Neuronal stem cell (in vitro differentiated cells): ENCODE measurements at places on chromosomes 6 and 20.

DNA sequence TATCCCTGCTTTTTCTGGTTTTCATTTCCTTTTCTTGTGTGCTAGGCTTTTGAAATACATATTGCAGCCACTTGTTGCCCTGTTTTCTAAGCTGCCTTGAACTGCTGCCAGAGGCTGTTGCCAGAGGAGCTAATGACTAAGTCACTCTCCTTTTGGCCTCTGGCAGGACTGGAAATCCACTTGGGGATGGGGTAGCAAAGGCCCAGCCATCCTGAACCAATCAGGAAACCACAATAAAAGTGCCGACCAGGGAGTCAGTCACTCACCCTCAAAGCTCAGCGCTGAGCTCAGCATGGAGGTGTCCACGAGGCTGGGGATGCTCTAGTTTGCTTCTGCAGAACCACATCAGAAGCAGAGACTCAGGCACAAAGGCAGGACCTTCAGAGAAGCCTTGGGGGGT is 813.0 kb downstream of the DHX35 start:
- H3K4me1 ChIP-seq: no peaks in the 10 kb centered on the region
- no peak overlapping the region for H3K4me3 ChIP-seq
- no peak overlapping the region for H3K27ac ChIP-seq
- no peaks in the 10 kb centered on the region for H3K27me3 ChIP-seq
- DNase-seq: no peak

GRCh38 chr6:138685257-138685656 is 88.3 kb upstream of the CCDC28A start:
- H3K4me1 ChIP-seq: no peaks in the 10 kb centered on the region
- no peak overlapping the region for H3K4me3 ChIP-seq
- H3K27me3 ChIP-seq: no peaks in the 10 kb centered on the region

- no peaks in the 10 kb centered on the region for H3K4me1 ChIP-seq
- DNase-seq: peak; percentile 11
- no peaks in the 10 kb centered on the region for H3K27me3 ChIP-seq
Observed at GRCh38 chr6:116492331-116493067, 18.9 kb upstream of the CALHM5 start.

DNA sequence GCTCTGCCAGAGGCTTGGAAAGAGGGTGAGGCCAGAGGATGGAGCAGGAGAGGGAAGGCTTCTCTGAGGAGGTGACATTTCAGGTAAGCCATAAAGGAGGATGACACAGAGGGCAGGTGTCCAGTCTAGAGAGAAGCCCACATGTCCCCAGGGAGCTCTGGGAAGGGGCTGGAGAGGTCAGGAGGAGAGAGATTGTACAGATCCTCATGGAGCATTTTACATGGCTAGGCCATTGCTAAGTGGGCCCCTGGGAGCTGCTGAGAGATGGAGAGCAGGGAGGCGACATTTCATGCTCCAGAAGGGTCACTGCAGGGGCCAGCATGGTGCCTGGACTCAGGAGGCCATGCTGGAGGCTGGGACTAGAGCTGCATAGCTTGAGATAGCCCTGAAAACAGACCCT is 124.5 kb downstream of the TOX2 start:
- no peak for DNase-seq
- no peak overlapping the region for H3K4me3 ChIP-seq
- H3K4me1 ChIP-seq: no peaks in the 10 kb centered on the region
- peaks cover 2% of the 10 kb centered on the region for H3K27me3 ChIP-seq
- no peaks in the 10 kb centered on the region for H3K36me3 ChIP-seq

- no peak overlapping the region for H3K4me3 ChIP-seq
- no peaks in the 10 kb centered on the region for H3K36me3 ChIP-seq
- H3K27me3 ChIP-seq: no peaks in the 10 kb centered on the region
- no peaks in the 10 kb centered on the region for H3K4me1 ChIP-seq
- H3K27ac ChIP-seq: no peak overlapping the region
- no peak for DNase-seq
Observed at GRCh38 chr6:14713008-14713960, 532.6 kb upstream of the JARID2 start.

GRCh38 chr6:118223316-118223715 is 316.3 kb downstream of the SLC35F1 start:
- H3K27ac ChIP-seq: no peak overlapping the region
- peaks cover 2% of the 10 kb centered on the region for H3K4me1 ChIP-seq
- H3K36me3 ChIP-seq: no peaks in the 10 kb centered on the region

GRCh38 chr6:89183294-89183693 is 33.9 kb downstream of the GABRR1 start:
- DNase-seq: no peak
- H3K36me3 ChIP-seq: no peaks in the 10 kb centered on the region
- H3K4me3 ChIP-seq: no peak overlapping the region
- peaks cover 10% of the 10 kb centered on the region for H3K27me3 ChIP-seq
- peaks cover 8% of the 10 kb centered on the region for H3K4me1 ChIP-seq

DNA sequence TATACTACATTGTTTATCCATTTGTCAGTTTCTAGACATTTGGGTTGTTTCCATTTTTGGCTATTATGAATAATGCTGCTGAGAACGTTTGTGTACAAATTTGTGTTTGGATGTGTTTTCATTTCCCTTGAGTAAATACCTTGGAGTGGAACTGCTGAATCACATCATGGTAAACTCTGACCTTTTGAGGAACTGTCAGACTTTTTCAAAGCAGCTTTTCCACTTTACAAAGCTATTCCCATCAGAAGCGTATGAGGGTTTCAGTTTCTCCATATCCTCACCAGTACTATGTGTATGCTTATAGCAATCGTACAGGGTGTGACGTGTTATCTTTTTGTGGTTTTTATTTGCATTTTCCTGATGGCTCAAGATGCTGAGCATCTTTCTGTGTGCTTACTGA is 103.7 kb downstream of the MYO6 start:
- H3K4me1 ChIP-seq: no peaks in the 10 kb centered on the region
- DNase-seq: no peak
- no peaks in the 10 kb centered on the region for H3K27me3 ChIP-seq

GRCh38 chr20:2775139-2775538 is 25.3 kb downstream of the CPXM1 start:
- H3K27me3 ChIP-seq: peaks cover 12% of the 10 kb centered on the region
- H3K36me3 ChIP-seq: no peaks in the 10 kb centered on the region
- no peak overlapping the region for H3K27ac ChIP-seq
- H3K4me3 ChIP-seq: no peak overlapping the region

GRCh38 chr6:166970091-166970490 is 13.7 kb upstream of the RNASET2 start:
- no peak overlapping the region for H3K4me3 ChIP-seq
- no peaks in the 10 kb centered on the region for H3K27me3 ChIP-seq
- H3K36me3 ChIP-seq: peaks cover 4% of the 10 kb centered on the region
- H3K27ac ChIP-seq: no peak overlapping the region
- H3K4me1 ChIP-seq: no peaks in the 10 kb centered on the region

DNA sequence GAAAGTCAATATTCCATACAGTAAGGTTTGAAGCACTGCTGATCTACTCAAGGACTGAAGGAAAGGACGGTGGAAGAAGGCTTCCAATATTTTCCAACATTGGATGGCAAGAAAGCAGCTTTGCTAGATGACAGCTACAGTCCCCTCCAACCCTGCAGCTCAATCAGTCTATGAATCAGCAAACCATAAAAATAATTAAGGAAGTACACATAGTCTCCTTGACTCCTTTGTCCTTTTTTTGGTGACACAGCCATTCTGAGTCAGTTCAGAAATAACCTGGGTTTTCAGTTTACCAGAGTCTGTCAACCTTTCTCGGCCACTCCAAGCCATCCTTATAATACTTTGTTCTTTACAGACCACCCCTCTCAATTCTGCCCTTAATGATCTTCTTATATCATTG is 232.5 kb downstream of the IBTK start:
- no peak overlapping the region for H3K4me3 ChIP-seq
- H3K36me3 ChIP-seq: no peaks in the 10 kb centered on the region
- no peak overlapping the region for H3K27ac ChIP-seq
- peaks cover 2% of the 10 kb centered on the region for H3K4me1 ChIP-seq
- no peak for DNase-seq

DNA sequence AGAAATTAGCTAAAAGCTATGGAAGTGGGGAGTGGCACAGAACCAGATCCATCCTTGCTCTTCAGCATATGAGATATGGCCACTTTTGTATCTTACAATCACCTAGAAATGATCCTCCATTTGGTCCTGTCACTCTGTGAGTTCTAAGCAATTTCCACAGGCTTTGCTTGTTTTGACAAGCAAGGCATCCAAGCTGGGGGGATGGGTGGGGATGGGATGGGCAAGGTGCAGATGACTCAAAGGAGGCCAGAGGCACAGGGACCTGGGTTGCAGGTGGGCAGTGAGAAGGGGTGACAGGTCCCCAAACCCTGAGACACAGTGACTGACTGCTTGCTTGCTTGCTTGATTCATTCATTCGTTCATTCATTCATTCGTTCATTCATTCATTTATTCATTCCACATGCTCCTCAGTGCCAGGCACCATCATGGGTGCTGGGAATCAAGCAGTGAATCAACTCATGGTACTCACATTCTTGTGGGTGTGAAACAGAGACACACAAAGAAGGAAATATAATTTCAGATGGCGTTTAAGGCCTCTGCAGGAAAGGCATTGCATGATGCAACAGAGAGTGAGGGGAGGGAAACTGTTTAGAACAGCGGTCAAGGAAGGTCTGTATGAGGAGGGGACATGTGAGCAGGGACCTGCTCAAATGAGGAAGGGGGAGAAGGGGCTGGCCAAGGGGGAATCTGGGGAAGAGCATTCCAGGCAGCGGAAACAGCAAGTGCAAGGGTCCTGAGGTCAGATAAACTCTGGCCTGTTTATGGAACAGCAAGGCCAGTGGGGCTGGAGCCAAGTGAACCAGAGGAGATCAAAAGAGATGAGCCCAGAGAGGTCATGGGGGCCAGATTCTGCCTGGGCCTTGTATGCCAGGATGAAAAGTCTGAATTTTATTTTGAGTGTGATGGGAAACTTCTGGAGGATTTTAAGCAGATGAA is 3.4 kb downstream of the KCNB1 start:
- peaks cover 2% of the 10 kb centered on the region for H3K4me1 ChIP-seq
- H3K36me3 ChIP-seq: no peaks in the 10 kb centered on the region
- H3K4me3 ChIP-seq: no peak overlapping the region

DNA sequence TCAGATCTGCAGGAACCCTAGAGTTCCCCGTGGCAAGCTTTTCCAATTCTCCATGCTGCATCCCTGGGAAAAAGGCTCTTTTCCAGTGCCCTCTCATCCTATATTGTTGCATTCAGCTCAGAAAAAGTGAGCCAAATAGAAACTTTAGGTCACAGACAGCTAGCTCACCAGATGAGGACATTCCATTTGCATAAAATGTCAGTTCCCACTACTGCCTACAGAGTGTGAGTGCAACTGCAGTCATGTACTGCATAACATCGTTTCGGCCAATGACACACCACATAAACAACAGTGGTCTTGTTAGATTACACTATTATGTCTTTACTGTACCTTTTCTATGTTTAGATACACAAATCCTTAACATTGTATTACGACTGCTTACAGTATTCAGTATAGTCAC is 8.6 kb downstream of the HS3ST5 start:
- no peak for DNase-seq
- no peaks in the 10 kb centered on the region for H3K27me3 ChIP-seq
- H3K27ac ChIP-seq: no peak overlapping the region

DNA sequence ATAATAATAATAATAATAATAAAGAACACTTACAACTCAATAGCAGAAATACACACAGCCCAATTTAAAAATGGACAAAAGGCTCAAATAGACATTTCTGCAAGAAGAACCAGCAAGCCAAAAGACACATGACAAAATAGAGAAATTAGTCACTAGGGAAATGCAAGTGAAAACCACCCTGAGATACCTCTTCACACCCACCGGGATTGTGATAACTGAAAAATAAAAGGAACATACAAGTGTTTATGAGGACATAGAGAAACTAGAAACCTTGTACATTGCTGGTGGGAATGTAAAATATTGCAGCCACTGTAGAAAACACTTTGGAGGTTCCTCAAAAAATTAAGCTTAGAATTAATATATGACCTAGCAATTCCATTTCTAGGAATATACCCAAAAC is 59.2 kb downstream of the ZDHHC14 start:
- no peaks in the 10 kb centered on the region for H3K36me3 ChIP-seq
- H3K4me3 ChIP-seq: no peak overlapping the region
- H3K27me3 ChIP-seq: no peaks in the 10 kb centered on the region
- H3K27ac ChIP-seq: no peak overlapping the region
- H3K4me1 ChIP-seq: peaks cover 10% of the 10 kb centered on the region

- H3K36me3 ChIP-seq: no peaks in the 10 kb centered on the region
- H3K4me1 ChIP-seq: no peaks in the 10 kb centered on the region
- no peaks in the 10 kb centered on the region for H3K27me3 ChIP-seq
Observed at GRCh38 chr6:145036236-145036635, 699.1 kb downstream of the EPM2A start.

DNA sequence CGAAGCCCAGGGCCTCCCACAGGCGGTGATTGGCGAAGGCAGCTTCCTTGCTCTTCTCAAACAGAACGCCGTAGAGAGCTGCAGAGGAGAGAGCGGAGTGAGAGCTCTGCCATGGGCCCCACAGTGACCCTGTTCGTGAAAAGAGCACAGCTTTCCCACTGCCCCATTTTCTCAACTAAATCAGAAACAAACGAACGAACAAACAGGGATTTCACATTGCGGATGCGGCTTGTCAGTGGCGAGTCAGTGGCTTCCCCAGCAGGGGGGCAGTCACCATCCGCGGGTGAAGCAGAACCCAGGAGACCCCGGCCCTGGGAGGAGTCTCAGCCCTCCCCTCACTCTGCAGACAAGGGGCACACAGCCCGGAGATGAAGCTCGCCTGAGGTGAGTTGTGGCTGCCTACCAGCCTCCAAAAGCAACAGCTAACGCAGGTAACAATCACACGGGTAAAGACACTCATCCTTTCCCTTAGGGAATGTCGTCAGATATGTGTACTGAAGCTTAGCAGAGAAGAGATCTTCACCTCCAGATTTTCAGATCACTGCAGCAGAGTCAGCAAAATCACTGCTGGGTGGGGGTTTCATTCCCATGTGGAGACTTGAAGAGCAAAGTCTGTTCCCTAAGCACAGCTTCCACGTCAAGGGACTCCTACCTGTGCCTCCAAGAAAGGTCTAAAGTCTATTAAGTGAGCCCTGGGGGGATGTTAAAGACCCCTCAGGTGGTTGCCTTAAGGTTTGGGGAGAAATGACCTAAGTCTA is 51.2 kb upstream of the GPR31 start:
- no peaks in the 10 kb centered on the region for H3K36me3 ChIP-seq
- no peak overlapping the region for H3K27ac ChIP-seq
- H3K4me3 ChIP-seq: no peak overlapping the region
- no peaks in the 10 kb centered on the region for H3K4me1 ChIP-seq

- H3K36me3 ChIP-seq: no peaks in the 10 kb centered on the region
- no peak for DNase-seq
- H3K27me3 ChIP-seq: peaks cover 10% of the 10 kb centered on the region
Observed at GRCh38 chr20:50273601-50274491, 83.2 kb downstream of the CEBPB start.
